Uterus (tissue), 4 donors: ENCODE measurements at places on chromosomes 7 and 10.

GRCh38 chr10:566241-566885 lies 123.1 kb downstream of the DIP2C start:
- H3K4me3 ChIP-seq: no peak overlapping the region
- no peaks in the 10 kb centered on the region for H3K27me3 ChIP-seq
- no peak for DNase-seq
- H3K27ac ChIP-seq: no peak overlapping the region
- H3K36me3 ChIP-seq: no peaks in the 10 kb centered on the region
- H3K4me1 ChIP-seq: no peaks in the 10 kb centered on the region

- H3K27me3 ChIP-seq: no peaks in the 10 kb centered on the region
- DNase-seq: no peak
- H3K36me3 ChIP-seq: no peaks in the 10 kb centered on the region
- no peak overlapping the region for H3K27ac ChIP-seq
- no peak overlapping the region for H3K4me3 ChIP-seq
These were observed 975.2 kb downstream of the SORCS1 start for GRCh38 chr10:106189292-106189691.

GRCh38 chr10:76070916-76071315 lies 639.5 kb downstream of the LRMDA start:
- H3K27me3 ChIP-seq: no peaks in the 10 kb centered on the region
- H3K36me3 ChIP-seq: no peaks in the 10 kb centered on the region

GRCh38 chr10:100656454-100656853 lies 88.9 kb upstream of the PAX2 start:
- no peak overlapping the region for H3K27ac ChIP-seq
- DNase-seq: no peak
- H3K4me1 ChIP-seq: peaks cover 18% of the 10 kb centered on the region
- H3K4me3 ChIP-seq: no peak overlapping the region
- peaks cover 19% of the 10 kb centered on the region for H3K27me3 ChIP-seq
- no peaks in the 10 kb centered on the region for H3K36me3 ChIP-seq

GRCh38 chr10:89390476-89391225 lies 1.8 kb upstream of the IFIT1 start:
- no peak overlapping the region for H3K27ac ChIP-seq
- no peaks in the 10 kb centered on the region for H3K27me3 ChIP-seq
- no peaks in the 10 kb centered on the region for H3K4me1 ChIP-seq
- no peak for DNase-seq
- H3K36me3 ChIP-seq: no peaks in the 10 kb centered on the region
- no peak overlapping the region for H3K4me3 ChIP-seq

DNA sequence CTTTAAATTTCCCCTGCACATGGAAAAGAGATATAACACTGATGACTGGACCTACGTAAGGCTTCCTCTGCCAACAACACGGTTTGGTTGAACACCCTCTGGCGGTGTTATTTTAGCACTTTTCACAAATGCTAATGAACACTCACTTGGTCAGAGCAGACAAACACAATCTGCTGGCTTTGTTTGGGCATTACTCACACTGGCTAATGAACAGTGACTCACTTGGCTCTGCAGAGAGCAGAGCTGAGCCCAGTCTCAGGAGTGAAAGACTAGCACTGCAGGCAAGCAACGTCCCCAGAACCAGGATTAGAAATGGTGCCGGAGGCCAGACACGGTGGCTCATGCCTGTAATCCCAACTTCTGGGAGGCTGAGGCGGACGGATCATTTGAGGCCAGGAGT lies 430.8 kb downstream of the PLXNA4 start:
- H3K27me3 ChIP-seq: no peaks in the 10 kb centered on the region
- no peak overlapping the region for H3K27ac ChIP-seq
- no peaks in the 10 kb centered on the region for H3K4me1 ChIP-seq
- H3K4me3 ChIP-seq: no peak overlapping the region
- no peak for DNase-seq

DNA sequence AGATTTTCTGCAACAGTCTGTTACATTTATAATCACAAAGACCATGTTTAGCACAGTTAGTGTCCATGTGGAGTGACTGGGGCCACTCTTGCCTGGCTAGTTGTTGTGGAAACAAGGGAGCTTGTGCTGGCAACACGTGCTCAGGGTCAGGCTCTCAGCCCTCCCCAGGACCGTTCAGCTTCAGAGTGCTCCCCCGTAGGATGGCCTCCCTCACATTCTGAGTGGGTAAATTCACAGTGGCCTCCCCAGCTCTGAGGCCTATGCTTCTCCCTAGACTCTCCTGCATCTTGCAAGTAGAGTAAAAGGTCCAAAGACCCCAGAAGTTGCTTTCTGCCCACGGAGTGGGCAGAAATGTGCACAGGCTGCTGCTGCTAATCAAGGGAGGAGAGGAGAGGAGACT lies 122.3 kb downstream of the ADCY1 start:
- H3K4me3 ChIP-seq: no peak overlapping the region
- DNase-seq: no peak
- no peaks in the 10 kb centered on the region for H3K36me3 ChIP-seq
- H3K27me3 ChIP-seq: no peaks in the 10 kb centered on the region
- H3K27ac ChIP-seq: no peak overlapping the region
